ENCODE measurements at places on chromosomes 3 and 15. TPM values are rescaled to one million over a fixed set of nuclear protein-coding genes. Genes with fewer than 3 reads are reported as not detected.

GRCh38 chr15:72193836-72194396 lies 3.7 kb downstream of the GRAMD2A start:
- no peak for DNase-seq

- DNase-seq: no peak
Observed at GRCh38 chr3:23566499-23566898, 239.3 kb upstream of the UBE2E1 start.

- no peak for DNase-seq
Observed at GRCh38 chr15:41942886-41943285, 29.5 kb downstream of the EHD4 start.

DNA sequence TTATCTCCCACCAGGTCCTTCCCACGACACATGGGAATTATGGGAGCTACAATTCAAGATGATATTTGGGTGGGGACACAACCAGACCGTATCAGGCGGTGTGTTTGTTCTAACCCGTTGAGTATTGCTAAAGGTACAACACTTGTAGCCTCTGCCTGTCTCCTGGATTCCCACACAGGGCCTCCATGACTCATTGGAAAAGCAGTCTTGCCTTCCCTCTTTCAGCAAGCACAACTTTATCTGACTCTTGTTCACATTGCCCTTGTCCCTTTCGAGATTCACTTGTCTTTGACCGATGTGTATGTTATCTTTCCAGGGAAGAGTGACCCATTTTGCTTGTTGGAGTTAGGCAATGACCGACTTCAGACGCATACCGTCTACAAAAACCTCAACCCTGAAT lies 152.3 kb downstream of the MCTP2 start:
- DNase-seq: peak; percentile 4

ARIH1 gene
- 24.5 TPM for total RNA-seq

DNA sequence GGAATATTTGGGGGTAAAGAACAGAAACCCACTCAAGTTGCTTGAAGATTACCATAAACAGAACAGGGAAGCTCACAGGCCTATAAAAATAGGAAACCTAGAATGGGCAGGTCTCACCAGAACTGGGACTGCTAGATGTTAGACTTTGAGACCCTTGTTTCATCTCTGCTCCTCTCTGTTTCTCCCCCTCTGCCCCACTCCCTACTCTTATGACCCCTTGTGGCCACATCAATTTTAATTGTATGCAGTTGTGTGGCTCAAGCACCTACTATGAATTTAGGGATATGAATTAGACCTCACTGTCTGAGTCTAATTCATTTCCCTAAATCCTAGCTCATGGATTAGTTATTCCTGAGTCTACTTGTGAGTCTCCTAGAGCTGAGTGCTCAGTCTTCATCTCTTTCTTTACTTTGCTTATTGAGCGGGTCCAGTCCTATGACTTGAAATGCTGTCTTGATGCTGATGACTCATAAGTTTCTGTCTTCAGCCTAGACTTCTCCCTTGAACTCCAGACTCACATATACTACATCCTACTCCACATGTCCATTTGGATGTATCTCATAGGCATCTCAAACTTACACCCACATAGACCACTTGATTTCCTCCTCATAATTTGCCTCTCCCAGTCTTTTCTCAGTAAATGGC lies 78.7 kb downstream of the ITPR1 start:
- peak; percentile 14 for DNase-seq

DNA sequence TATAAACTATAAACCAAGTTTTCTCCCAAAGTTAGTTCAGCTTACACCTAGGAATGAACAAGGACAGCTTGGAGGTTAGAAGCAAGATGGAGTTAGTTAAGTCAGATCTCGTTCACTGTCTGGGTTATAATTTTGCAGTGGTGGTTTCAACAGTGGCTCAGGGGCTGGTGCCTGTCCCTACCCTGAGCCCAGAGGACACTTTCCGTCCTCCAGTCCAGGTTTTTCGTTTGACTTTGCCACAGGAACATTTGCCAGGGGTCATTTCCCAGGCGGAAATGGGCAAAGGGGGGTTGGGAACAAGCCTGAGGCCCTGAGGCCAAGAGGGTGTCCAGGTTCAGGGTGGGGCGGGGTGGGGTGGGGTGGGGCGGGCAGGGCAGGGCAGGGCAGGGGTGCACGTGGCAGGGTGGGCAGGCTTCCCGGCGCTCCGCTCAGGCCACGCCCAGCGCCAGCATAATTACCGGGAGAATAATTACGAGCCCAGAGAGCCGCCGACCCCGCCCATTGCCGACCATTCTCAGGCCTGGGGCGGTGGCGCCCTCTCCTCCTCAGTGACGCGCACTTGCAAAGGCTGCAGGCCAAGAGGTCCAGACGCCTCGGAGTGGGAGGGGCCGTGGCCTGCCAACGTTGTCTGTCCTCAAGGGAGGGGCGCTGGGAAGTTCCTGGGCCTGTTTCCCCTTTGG lies 70.4 kb downstream of the KLF13 start:
- peak; percentile 92 for DNase-seq

GRCh38 chr3:131630097-131630496 lies 127.3 kb upstream of the MRPL3 start:
- DNase-seq: peak; percentile 47

- peak; percentile 24 for DNase-seq
Observed at GRCh38 chr3:179046497-179047353, 24.9 kb downstream of the ZMAT3 start.

TTLL13 gene
- total RNA-seq: not detected

CDHR4 gene
- total RNA-seq: not detected

FAIM gene
- 12.6 TPM for total RNA-seq

- DNase-seq: no peak
Observed at GRCh38 chr15:82966671-82967071, 14.2 kb upstream of the HOMER2 start.

DNA sequence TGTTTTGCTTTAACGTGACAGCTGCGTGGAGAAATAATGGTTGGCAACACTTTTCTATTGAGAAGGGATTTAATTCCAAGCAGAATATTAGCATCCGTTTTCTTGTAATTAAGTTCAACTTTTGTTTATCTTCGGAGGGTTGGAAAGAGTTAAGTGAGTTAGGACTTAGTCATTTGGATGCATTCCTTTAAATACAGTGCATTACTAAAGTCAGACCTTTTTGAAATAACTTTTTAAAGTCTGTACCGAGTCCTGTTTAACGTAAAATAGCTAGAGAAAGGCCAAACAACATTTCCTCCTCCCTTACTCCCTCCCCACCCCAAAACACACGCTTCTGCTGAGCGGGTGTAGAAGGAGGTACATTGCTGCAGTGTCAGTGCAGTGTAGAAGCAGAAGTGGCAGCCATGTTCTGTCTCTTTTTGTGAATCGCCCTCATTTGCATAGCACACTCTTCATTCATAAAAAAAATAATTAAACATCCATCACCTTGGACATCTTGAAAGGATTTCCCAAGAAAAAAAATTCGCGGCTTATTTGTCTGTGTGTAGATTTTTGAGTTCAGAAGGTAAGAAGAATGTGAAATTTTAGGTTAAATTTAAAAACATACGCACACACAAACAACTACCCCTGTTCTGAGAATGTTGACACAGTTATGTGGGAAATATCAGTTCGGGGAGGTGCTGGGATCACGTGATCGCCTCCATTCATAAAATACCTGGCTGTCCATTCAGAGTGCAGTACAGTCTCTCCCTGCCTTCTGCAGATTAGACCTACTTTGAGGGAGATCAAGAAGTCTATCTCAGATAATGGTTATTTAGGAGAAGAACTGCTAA lies 1.6 kb downstream of the SPRED1 start:
- DNase-seq: peak; percentile 77

DNA sequence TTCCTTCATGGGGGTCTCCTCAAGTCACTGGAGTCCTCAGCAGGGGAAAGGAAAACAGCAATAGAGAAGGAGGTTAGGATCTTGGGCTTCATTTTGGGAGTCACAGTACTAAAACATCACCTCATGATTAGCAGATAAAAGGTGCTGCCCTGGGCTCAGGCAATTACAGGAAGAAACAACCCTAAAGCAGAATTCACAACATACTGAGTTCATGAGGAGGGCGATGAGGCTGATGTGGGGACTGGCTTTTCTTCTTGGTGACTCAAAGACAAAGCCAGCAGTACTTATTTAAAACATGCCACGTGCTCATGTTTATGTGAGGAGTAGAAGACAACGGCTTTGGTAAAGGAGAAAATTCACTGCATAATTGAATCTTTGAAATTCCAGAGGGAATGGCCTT lies 822.3 kb upstream of the CFAP20DC start:
- DNase-seq: no peak

GOLGA8J gene
- not detected for total RNA-seq

GRCh38 chr3:145898487-145898886 lies 262.5 kb downstream of the PLOD2 start:
- peak; percentile 20 for DNase-seq

DNA sequence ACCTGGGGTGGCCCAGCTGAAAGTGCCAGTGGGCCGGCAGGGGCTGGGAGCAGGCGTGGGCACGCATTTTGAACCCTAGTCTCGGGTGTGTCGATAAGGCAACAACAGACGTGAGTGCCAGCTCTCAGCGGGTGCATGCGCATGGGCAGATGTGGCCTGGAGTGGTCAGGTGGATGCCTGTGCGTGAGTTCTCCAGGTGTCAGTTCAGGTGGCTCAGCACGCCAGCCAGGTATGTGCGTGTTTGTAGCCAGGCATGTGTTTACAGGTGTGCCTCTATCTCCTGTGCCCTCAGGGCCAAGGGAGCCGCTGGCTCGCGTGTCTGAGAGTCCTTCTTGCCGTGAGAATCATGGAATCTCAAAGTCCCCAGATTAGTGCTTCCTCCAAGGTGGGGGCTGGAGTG lies 14.8 kb downstream of the CYP1A2 start:
- DNase-seq: no peak

ZNF621 gene
- 9.6 TPM for total RNA-seq

ATP13A5 gene
- total RNA-seq: not detected

DNA sequence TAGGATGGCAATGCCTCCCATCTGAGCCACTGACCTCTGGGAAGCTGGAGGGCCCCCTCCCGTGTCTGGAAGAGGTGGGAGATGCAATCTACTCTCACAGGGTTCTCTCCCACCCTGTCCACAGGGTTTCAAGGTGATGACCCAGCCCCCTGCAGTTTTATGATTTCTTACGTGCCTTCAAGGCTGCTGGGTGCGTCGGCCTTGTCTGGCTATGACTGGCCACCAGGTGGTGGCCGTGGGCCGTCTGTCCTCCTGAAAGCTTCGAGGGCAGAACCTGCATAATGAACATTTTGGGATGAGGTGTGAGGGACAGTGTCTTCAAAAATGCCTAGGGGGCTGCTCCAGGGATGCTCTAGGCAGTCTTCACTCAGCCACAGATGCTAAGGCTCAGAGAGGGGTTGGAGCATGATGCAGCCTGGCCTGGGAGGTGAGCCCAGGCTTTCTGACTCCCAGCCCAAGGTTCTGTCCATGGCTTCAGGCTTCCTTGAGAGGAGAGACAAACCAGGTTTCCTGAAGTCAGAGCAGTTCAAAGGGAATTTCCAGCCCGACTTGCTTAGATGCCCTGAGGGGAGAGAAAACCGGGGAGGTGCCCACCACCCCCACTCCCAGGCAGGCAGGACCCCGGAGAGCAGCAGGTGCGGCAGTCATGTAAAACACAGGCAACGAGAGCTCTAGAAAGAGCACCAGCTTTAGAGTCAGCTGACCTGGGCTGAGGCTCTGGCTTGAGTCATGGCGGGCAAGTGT lies 18.7 kb downstream of the ISG20 start:
- DNase-seq: peak; percentile 81

DNA sequence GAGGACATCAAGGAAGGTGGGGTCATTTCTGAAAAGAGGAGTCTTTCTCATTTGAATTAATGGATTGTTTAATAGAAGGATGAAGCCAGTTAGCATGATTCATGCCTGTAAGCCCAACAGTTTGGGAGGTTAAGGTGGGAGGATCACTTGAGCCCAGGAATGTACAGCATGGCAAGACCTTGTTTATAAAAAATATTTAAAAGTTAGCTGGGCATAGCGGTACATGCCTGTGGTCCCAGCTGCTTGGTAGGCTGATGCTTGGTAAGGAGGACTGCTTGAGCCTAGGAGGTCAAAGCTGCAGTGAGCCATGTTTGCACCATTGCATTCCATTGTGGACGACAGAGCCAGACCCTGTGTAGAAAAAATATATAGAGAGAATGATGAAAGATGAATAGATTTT lies 165.5 kb downstream of the ALCAM start:
- DNase-seq: no peak

DNA sequence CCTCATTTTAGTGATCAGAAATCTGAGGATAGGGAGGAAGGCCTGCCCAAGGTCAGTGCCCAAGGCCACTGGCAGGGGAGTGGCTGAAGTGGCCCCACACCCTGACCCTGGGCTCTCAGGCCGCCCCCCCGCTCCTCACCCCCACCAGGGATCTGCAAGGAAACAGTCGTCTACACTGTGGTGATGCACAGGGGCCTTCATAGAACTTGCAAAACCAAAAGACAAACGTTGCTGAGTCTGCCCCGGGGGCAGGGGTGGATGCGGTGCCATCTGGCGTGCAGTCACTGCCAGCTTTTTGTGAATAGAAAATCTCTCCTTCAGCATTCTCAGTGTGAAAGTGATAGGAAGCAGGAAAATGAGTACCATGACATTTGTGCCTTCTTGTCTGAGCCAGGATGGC lies 41.3 kb downstream of the WHAMM start:
- no peak for DNase-seq

CPNE9 gene
- not detected for total RNA-seq

SPESP1 gene
- 3.4 TPM for total RNA-seq

DNA sequence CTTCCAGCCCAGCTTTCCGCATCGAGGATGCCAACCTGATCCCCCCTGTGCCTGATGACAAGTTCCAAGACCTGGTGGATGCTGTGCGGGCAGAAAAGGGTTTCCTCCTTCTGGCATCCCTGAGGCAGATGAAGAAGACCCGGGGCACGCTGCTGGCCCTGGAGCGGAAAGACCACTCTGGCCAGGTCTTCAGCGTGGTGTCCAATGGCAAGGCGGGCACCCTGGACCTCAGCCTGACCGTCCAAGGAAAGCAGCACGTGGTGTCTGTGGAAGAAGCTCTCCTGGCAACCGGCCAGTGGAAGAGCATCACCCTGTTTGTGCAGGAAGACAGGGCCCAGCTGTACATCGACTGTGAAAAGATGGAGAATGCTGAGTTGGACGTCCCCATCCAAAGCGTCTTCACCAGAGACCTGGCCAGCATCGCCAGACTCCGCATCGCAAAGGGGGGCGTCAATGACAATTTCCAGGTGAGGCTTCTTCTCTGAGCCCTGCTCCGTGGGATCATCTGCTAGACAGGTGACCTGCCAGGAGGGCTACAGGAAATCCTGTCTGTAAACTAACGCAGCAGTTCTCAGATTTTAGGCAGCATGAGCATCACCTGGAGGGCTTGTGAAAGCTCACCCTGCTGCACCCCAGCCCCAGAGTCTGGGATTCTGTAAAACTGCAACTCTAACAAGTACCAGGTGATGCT lies 1.6 kb downstream of the THBS1 start:
- peak; percentile 91 for DNase-seq

GRCh38 chr15:32099097-32099785 lies 68.9 kb downstream of the CHRNA7 start:
- no peak for DNase-seq

- peak; percentile 64 for DNase-seq
Observed at GRCh38 chr3:98655666-98656065, 62.3 kb upstream of the CPOX start.
